ENCODE measurements at places on chromosomes 5 and 9. TPM values are rescaled to one million over a fixed set of nuclear protein-coding genes. Genes with fewer than 3 reads are reported as not detected.

DNA sequence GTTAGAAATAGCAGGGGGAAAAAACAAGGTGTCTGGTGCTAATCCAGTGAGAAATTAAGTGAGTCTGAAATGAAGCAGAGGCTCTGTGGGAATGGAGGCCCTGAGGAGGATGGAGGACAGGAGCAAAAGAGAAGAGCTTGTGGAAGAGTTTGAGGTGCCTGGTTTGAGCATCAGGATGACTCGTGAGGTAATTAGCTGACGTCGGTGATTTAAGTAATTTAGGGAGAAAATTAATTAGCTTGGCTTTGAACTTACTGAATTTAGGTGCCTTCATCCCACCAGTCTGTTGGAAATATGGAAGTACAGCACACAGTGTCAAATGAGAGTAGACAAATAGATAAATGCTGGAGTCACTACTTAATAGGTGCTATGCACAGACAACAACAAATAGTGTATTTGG lies 103.0 kb upstream of the CDH6 start:
- no peak for DNase-seq

DNA sequence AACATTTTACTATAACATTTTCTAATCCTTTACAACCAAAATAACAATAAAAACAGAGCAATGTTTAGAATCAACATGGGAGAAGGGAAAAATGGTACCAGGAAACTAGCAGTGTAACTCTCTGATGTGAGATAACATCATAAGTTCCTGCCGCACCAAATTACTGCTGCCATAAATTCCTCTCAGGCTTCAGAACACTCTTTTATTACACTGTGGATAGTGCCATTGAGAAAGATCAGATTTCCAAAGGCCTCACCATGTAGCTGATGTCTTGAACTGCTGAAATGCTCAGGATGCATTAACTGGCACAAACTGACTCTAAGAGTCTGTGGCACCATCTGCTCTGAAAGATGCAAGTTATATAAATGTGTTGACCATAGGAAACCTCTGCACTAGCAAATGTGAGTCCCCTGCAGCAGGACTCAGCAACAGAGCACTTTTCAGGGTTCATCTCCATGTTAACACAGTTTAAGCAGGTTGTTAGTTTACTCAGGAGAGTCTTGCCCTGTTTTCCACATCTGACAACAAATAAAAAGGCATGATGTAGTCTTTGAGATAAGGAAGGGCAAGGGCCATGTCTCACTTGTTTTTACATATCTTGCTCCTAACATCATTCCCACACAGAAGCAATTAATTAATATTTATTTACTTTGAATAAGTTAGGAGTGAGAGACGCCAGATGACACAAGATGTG lies 218.1 kb downstream of the CETN3 start:
- no peak for DNase-seq

GRCh38 chr5:109028608-109029299 lies 281.1 kb downstream of the FER start:
- DNase-seq, result peak; percentile 4

DNA sequence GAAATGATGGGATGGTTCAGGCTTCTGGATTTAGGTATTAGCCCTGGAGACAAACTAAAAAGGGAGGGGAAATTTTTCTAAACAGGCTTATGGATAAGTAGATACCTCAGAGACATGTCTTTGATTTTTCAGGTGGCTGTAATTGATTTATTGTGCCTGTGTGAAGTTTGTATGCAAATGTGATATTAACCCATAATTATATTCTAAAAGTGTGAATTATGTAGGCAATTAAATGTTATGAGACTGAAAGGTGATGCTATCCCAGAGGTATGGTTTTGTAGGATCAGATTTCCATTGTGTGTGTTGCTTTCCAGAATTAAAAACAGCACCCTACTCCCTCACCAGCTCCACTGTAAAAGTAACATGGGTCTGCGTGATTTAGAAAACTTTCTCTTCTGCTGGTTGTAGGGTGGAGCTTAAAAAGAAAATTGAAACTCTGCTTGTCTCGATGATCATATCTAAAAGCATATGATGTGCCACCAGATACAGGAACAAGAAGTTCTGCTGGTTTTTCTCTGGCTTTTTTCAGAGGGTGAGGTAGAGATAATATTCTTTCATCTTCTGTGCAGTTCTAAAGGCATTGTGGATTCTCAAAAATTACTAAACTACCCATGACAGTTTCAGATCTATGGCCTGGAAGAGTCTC lies 71.8 kb upstream of the TAF11L2 start:
- no peak for DNase-seq

Gene ALDH7A1
- 113 TPM for polyA plus RNA-seq

DNA sequence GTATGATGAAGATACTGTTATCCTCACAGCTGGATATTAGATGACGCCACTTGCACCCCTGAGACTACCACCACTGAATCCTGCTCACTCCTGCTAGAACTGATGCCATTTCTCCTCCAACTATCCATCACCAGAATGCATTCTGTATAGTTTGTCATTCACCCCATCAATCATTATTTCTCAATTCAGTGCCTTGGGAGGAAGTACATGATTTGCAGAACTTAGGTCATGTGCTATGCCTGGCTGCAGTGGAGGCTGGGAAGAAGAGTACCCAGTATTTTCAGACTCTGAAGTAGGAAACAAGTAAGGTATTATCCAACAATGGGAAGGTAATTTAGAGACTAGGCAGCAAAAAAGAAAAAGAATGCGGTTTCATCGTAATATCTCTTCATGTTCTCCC lies 26.2 kb upstream of the HSD17B4 start:
- DNase-seq, result no peak

GRCh38 chr9:12163723-12164458 lies 529.3 kb upstream of the TYRP1 start:
- no peak for DNase-seq

GRCh38 chr9:36897019-36897418 lies 137.0 kb downstream of the PAX5 start:
- DNase-seq, result no peak

Gene MACIR
- 35.6 TPM for polyA plus RNA-seq

DNA sequence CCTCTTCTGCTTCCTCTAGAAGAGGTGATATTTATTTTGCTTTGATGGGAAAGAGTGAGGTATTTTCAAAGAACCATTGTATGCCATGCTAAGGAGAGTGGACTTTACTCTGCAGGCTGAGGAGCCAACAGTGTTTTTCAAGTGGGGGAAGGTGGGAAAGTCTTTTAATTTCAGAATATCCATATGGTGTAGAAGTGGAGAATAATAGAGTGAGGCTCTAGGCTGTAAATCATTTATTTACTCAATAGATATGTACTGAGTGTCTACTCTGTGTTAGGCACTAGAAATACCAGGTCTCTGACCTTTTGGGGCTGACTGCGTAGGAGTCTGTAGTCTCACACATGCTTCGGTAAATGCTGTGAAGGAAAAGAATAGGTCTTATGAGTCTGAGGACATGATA lies 30.7 kb upstream of the TENT2 start:
- no peak for DNase-seq

- no peak for DNase-seq
Observed at GRCh38 chr9:118954857-118955256, 414.4 kb downstream of the BRINP1 start.

- DNase-seq, result peak; percentile 98
Observed at GRCh38 chr5:172775326-172776234, 4.6 kb upstream of the DUSP1 start.

GRCh38 chr5:982377-983237 lies 26.0 kb upstream of the NKD2 start:
- DNase-seq, result peak; percentile 38

Gene PTAR1
- polyA plus RNA-seq, result 11.0 TPM

DNA sequence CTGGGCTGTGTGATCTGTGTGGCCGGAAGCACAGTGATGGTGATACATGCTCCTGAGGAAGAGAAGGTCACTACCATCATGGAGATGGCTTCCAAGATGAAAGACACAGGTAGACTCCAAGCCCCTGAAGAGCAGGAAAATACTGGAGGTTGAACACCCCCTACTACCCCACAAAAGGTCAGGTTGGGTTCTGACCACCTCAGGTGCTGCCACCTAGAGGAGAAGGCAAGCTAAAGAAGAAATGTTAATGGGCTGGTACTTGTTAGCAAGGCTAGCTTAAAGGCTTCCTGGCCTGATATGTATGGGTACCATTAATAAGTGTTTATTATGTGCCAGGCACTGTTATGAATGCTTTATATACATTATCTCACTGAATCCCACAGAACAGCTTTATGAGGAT lies 11.7 kb downstream of the NIPAL4 start:
- DNase-seq, result peak; percentile 63

Gene TAF11L5
- not detected for polyA plus RNA-seq

DNA sequence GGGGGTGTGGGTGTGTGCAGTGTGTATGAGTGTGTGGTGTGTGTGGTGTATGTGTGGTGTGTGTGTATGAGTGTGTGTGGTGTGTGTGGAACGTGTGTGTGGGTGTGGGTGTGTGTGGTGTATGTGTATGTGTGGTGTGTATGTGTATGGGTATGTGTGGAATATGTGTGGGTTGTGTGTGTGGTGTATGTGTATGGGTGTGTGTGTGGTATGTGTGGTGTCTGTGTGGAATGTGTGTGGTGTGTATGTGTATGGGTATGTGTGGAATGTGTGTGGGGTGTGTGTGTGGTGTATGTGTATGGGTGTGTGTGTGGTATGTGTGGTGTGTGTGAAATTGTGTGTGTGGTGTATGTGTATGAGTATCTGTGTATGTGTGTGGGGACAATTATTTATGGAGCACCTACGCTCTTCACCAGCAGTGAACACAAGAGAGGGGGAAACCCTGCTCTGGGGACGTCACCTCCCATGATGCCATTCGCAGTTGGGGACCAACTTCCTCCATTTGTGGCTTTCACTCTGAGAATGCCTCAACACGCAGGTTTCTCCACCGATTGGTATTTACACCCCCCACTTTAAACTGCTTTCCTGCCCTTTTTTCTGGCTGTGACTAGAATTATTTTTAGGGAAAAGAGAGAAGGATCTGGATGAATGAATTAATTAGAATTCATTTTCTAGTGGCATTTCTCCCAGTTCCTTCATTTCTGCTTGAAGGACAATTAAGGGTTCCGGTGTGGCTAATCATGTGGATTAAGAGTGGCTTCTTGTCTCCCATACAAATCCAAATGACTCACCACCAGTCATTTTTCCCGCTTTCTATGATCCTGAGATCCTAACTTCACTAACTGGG lies 238.1 kb downstream of the ROR2 start:
- DNase-seq, result peak; percentile 39

- no peak for DNase-seq
Observed at GRCh38 chr9:111467778-111468367, 16.3 kb downstream of the ECPAS start.

DNA sequence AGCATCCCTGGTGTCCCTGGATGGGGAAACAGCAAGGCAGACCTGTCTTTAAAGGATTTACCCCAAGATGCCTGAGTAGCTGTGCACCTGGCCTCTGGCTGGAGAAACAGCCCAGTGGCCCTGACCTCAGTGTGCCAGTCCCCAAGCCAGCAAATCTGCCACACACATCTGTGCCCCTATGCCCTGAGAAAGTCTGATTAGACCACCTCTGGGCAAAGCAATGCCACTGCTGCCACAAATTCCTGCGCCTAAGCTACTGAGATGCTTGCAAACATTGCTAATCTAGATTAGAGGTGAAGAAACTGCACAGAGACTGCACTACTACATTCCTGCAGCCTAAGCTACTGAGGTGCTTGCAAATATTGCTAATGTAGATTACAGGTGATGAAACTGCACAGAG lies 269.6 kb downstream of the CEMIP2 start:
- no peak for DNase-seq

Gene PCDHB2
- 4.4 TPM for polyA plus RNA-seq

GRCh38 chr5:61626639-61627282 lies 294.7 kb downstream of the ZSWIM6 start:
- DNase-seq, result no peak

- no peak for DNase-seq
Observed at GRCh38 chr9:35741740-35742139, 7.3 kb downstream of the GBA2 start.

Gene SMIM33
- not detected for polyA plus RNA-seq

DNA sequence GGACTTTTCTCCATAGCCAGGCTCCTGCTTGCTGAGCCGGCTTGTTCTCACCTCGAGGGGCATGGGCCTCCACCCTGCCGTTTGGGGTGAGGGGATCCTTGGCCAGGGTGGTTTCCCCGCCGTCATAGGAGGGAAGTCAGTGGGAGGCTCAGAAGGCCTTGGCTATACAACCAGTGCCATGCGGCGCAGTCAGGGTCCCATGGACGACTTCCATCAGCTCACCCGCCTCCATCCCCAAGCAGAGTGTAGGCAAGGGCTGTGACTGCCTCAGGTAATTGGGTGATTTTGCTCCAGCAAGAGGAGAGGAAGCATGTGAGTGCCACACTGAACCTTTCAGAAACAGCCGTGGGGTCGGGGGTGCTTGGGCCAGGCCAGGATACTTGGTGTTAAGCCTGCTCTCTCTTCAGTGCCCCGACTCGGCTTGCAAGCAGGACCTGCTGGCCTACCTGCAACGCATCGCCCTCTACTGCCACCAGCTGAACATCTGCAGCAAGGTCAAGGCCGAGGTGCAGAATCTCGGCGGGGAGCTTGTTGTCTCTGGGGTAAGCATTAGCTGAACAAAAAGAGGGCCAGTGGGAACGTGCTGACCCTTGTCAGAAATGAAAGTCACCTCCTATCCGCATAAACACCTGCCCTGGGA lies 57.2 kb upstream of the LRRTM2 start:
- DNase-seq, result no peak

DNA sequence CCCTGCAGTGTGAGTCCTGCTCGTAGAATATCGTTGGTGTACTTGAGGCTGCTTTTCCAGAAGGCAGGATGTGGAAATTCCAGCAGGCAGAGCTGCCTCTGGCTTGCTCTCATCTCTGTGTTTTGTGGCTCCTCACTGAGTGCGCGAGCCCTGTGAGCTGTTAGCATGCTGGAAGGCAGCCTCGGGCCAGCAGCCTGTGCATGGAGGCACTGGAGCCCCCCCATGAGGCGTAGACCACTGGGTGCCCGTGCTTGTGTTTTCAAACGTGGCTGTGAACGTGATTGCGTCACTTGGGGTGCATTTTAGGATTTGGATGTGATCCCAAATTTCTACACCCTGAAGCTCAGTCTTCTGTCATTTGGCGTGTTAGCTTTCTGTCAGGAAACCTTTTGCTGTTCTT lies 3.2 kb downstream of the WDR5 start:
- peak; percentile 72 for DNase-seq

DNA sequence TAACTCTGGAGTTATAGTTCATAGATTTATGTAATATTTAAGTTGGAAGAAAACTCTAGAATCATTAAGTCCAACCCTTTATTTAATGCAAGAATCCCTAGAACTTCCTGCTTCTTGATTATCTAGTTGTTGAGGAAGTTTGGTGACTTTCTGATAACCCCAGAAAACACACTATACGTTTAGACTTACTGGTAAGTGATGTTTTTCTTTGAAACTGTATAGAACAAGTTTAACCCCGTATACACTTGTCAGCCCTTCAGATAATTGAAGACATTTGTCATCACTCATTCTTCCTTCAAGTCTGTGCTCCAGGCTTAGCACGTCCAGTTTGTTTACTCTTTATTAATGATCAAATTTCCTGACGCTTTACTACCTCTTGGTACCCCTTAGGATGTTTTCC lies 9.0 kb downstream of the NDUFS4 start:
- DNase-seq, result no peak

Gene PCDHGB6
- polyA plus RNA-seq, result 3.2 TPM

DNA sequence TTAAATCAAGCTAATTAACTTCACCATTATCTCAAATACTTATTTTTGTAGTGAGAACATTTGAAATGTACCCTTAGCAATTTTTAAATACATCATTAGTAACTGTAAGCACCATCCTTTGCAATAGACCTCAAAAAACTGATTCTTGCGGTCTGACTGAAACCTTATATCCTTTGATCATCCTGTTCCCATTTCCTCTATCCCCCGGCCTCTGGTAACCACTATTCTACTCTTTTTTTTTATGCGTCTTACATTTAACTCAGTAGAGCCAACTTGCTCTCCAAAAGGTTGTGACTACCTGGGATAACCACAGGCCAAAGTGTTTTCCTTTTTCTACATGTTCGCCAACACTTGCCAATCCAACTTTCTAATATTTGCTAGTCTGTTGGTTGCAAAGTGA lies 106.1 kb downstream of the IRX1 start:
- no peak for DNase-seq

All from GM23248 (cell line).